ENCODE measurements at places on chromosomes 4 and X.

DNA sequence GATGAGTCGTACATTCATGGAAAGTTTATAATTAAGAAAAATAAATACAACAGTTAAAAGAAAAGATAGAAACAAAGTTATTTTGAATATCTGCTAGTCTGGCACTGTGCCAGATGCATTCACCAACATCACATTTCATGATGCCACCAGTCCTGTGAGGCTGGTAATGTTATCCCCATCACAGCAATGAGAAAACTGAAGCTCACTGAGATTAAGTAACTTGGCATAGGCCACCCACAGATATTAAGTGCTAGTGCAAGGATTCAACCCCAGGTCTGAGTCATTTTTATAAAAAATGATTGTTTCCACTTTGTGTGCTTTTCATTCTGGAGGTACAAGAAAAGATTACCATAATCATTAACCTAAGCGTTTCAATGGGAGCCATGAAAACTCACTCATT, 65.0 kb upstream of the IL15 start:
- peak; percentile 50 for DNase-seq

DNA sequence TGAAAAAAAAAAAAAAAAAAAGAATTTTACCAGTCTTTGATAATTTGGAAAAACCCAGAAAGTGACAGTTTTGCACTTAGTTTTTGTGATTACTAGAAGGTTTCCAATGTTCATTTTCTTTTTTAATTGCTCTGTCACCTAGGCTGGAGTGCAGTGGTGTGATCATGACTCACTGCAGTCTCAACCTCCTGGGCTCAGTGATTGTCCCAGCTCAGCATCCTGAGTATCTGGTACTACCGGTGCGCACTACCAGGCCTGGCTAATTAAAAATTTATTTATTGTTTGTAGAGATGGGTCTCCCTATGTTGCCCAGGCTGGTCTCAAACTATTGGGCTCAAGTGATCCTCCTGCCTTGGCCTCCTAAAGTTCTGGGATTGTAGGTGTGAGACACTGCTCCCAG, 3.3 kb downstream of the NUDT9 start:
- no peak for DNase-seq

GRCh38 chr4:112277220-112277619, 8.5 kb downstream of the TIFA start:
- DNase-seq = no peak

GRCh38 chr4:4408576-4409335, 21.9 kb downstream of the NSG1 start:
- DNase-seq = no peak

GRCh38 chr4:164058776-164059445, 564.4 kb downstream of the TMA16 start:
- DNase-seq = no peak

DNA sequence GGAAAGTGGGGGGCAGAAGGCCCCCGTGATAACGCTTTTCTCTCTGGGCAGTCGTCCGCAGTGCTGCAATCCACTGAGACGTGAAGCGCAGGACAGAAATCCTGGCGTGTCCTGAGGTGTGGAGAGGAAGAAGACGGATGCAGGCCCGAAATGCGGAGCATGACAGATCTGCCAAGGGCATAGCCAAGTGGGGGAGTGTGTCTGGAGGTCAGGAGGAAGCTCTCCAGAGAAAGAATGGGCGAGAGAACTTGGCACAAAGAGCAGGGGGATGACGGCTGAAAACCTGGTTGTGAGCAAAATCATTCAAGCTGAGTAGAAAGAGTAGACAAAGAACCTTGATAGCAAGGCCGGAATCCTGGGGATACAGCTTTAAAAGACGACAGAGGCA, 23.7 kb upstream of the HELT start:
- no peak for DNase-seq

DNA sequence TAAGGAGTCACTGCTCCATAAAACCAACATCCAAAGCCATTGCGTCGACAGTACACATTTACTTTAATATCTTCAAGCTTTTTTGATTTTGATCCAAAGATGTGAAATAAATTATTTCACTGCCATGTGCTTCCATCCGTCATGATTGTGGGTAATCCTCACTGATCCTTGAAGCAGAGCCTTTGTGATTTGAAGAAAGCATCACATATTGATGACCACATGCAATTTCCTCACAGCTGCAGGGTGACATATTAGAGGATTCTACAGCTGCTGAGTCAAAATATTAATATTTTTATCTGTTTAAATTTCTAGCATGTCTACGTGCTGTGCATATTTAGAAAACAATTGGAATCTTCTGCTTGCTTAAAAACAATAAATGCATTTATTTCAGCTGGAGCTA, 196.8 kb upstream of the ANXA3 start:
- DNase-seq = no peak

All from fibroblast of lung (primary cell).